H1 (cell line): ENCODE measurements at places on chromosomes 12 and 14. TPM values are rescaled to one million over a fixed set of nuclear protein-coding genes. Genes with fewer than 3 reads are reported as not detected.

The HOXC9 gene
- polyA plus RNA-seq = not detected in 2 replicates

The PZP gene
- 0.05 and 0.08 TPM in 2 replicates for polyA plus RNA-seq

The TOMM20L gene
- not detected in 2 replicates for polyA plus RNA-seq

The P2RX7 gene
- 0.16 and 0.38 TPM in 2 replicates for polyA plus RNA-seq

The SOAT2 gene
- 0.08 and 0.13 TPM in 2 replicates for polyA plus RNA-seq

The STAC3 gene
- 0.70 and 0.77 TPM in 2 replicates for polyA plus RNA-seq

The BEST3 gene
- polyA plus RNA-seq = 0.02 TPM in 1 of 2 replicates, not detected in the other

The AKAP5 gene
- 0.36 and 0.50 TPM in 2 replicates for polyA plus RNA-seq

The FITM1 gene
- polyA plus RNA-seq = 0.53 and 0.80 TPM in 2 replicates

The MYH7 gene
- 0.02 TPM in 1 of 2 replicates, not detected in the other for polyA plus RNA-seq

The POLE gene
- 59.7 and 93.1 TPM in 2 replicates for polyA plus RNA-seq

The GLI1 gene
- 25.3 and 31.0 TPM in 2 replicates for polyA plus RNA-seq

The BHLHE41 gene
- polyA plus RNA-seq = 0.58 and 1.1 TPM in 2 replicates

The SPTB gene
- polyA plus RNA-seq = 0.30 and 0.60 TPM in 2 replicates

The OVCH1 gene
- polyA plus RNA-seq = not detected in 2 replicates

The CRIP2 gene
- 13.5 and 28.4 TPM in 2 replicates for polyA plus RNA-seq
